Retina (tissue), 1 donor: ENCODE measurements at places on chromosomes 2 and 18.

DNA sequence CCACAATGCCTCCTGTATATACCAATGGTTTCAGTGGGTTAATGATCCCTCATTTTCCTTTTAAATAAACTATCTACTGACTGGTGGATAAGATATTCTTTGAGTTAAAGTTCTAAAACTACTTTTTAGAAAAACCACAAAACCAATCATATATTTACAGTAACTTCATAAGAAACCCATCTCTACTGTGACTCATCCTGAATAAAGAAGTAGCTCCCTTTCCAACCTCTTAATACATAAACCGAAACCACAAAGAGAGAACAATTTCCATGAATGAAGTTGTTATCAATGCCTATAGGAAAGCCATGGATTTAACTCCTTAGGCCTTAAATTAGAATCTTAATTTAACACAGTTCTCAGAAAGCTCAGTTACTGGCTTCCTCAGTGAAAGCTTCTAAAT, 227.0 kb upstream of the SMAD7 start:
- no peak for DNase-seq

DNA sequence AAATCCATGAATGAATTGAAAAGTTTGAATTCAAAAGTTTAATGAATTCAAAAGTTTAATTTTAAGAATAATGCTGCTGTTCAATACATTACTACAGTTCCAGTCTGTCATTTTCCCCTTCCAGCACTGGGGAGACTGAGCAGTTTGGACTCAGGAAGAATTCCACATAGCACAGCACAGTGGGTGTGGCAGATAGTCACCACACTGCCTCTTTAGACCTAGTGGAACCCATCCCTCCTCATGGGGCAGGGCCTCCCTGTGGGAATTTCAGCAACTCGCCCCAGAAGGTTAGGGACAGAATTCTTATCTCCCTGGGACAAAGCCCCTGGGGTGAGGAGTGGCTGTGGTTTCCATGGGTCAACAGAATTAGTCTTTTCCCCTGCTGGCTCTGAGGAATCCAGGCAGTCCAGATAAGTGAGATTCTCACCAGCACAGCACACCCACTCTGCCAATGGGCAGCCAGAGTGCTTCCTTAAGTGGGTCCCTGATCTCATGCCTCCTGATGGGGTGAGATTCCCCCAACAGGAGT, 442.0 kb upstream of the SYT4 start:
- no peak for DNase-seq

DNA sequence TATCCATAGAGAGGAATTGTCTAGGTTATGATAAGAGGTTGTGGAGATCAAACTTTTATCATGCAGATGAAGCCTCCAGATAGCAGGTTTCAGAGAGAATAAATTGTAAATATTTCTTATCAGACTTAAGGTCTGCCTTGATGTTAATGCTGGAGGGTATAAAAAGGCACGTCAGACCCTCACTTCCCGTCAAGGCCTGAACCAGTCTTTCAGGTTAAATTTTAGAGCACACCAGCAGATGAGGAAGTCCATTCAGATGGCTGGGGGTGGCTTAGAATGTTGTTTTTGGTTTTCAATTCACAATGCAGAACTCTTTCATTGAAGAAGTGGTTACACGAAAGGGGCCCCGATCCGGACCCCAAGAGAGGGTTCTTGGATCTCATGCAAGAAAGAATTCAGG, 144.4 kb upstream of the FBXO11 start:
- no peak for DNase-seq

DNA sequence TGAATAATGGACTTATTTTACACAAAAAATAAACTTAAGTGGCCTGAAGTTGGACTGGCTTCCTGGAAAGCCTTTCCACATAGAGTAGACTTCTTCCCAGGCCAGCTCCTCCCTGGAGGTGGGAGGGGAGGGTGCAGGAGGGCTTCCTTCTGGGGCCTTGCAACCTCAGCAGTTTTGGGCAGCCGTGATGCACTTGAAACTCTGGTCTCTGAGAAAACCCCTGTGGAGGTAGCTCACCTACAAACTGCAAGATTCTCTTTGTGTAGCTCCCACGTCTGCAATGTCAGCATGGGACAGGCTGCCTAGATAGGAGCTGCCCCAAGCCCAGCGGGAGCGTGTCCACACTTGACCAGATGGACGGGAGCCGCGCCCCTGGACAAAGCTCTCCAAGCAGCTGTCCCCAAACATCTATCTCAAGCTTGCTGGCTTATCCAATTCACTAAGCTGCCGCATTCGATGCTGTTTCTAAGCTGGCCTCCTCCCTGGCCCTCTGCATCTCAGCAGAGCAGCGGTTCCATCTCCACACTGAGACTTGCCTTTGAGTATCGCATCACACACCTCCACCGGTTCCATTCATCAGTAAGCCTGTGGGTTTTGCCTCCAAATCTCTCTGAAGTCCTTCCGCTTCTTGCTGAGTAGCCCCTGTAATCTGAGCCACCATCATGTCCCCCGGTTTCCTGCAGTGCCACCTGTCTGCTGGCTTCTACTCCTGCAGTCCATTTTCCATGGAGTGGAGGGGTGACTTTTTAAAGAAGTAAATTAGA, 1.6 kb upstream of the LPIN1 start:
- peak; percentile 74 for DNase-seq

DNA sequence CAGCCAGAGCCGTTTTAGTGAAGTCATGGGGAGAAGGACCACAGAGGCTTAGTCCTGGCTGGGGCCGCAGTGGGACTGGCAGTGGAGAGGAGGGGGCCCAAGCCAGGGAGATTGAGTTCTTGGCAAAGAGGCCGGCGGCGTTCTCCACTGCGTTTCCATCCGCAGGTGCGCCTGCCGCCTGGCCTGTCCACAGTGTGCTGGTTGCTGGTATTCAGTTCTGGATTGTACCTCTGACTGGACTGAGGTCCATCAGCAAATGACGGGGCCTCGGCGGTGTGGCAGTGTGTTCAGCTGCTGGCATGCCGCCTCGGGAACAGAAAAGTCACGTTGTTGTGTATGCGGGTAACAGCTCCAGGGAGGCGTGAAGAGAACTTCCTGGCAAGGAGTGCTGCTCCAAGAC, 36.8 kb downstream of the LRRFIP1 start:
- no peak for DNase-seq
